ENCODE measurements at places on chromosomes 3 and 15.

DNA sequence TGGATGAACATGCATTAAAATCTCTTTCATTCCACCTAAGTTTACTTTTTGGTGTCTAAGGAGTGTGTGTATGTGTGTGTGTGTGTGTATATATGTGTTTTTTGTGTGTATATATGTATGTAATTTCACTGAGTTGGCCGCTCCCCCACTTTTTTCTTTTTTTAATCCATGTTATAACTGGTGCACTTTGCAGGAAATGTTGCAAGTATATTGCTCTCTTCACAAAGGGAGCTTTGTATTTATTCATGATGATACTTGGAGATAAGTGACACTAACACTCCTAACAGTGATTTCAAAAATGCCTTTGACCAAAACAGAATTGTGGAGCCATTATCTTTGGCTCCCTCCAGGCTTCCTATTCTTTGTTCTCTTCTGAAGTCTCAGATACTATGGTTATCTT lies 95.8 kb downstream of the FNDC3B start:
- no peak for DNase-seq

- no peak for DNase-seq
Observed at GRCh38 chr3:58492494-58492905, 604 bp downstream of the KCTD6 start.

DNA sequence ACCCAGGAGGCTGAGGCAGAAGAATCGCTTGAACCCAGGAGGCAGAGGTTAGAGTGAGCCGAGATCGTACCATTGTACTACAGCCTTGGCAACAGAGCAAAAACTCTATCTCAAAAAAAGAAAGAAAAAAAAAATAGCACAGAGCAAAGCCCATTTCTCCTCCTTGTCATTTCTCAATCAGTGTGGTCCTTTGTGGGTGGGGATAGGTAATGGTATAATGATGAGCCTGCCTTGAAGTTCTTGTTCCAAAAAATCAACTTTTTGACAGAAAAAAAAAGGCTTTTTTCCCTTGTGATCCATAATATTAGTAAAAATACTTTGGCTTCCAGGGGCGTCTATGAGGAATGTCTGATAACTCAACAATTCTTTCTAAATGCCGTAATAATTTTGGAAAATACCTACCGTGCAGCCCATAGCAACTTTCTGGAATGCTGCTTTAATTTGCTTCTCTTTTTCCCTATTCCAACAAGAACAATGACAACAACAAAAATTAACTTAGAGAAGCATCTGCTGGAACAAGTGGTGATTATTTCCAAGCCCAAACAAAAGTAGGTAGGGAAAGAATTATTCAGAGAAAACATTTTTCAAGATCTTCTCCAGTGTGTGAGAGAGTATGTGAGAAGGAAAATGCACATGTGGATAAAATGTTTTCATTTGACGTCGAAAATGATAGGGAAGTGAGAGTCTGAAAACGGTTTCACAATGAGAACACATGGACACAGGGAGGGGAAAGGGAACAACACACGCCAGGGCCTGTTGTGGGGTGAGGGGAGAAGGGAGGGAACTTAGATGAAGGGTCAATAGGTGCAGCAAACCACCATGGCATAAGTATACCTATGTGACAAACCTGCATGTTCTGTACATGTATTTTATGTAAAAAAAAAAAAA lies 337.8 kb downstream of the RBMS3 start:
- DNase-seq, result no peak

GRCh38 chr3:32577581-32578556 lies 7.2 kb upstream of the DYNC1LI1 start:
- DNase-seq, result no peak

DNA sequence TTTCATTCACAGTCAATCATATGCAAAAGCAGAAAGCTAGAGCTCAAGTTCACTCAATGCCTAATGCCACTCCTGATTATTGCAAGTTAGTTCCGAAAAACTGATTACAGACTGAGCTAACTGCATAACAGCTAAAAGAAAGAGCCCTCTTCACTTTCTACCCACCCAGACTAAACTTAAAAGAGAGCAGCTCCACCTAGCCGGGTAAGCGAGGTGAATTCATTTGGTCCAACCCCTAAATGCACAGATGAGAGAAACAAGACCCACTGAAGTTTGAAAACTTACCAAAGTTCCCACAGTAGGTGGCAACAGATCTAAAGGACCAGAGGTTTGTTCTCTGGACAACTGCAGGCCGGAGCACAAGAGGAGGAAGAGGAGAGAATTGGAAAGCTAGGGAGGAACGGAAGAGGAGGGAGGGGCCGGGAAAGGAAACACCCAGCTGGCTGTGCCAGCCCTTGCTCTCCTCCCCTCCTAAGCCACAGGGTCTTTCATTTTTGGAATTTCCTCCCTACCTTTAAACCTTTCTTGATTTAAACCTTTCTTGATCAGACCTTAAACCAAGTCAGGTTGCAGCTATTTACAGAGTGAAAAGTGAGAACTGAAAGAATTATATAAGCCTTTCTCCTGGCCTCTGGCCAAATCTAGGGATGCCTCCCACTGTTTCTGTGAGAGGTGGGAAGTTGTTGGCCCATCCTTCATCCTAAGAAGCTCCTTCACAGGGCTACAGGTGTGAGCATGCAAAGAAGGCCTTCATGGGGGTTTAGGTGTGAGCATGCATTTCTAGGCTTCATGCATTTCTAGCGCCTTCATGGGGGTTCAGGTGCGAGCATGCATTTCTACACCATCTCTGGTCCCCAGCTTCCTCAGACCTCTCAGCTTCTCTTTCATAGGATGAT lies 114.7 kb upstream of the LMOD3 start:
- no peak for DNase-seq

DNA sequence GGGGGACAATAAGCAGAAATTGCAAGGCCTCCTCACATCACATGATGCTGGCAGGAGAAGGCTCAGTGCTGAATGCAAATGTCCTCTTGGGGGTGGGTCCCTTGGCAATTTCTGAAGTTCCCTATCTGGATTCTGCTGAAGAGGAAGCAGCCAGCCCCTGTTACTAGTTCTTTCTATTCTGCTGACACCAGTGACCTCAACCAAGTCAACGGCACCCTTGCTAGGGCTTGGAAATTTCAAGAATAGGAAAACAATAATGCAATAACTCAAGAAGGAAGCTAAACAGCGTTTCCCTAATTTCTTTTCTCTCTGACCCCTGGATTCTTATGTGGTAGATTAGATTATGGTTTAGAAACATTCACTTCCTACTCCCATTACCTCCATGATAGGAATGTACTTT lies 46.2 kb upstream of the FOXP1 start:
- DNase-seq, result no peak

GRCh38 chr3:179589143-179589542 lies 15.3 kb downstream of the MRPL47 start:
- no peak for DNase-seq

DNA sequence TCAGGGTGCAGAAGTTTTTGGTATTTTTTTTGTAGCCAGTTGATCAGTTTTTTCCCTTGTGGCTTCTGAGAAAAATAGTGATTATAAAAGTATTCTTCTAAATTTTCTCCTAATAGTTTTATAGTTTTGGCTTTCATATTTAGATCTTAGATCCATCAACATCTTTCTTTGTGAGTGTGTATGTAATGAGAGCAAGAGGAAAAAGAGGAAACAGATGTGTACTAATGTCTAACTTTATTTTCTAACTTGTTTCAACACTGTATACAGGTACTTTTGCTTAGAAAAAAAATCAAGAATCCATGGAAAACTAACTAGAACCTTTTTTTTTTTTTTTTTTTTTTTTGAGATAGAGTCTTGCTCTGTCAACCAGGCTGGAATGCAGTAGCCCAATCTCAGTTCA lies 53.1 kb downstream of the ARRDC4 start:
- DNase-seq, result no peak

DNA sequence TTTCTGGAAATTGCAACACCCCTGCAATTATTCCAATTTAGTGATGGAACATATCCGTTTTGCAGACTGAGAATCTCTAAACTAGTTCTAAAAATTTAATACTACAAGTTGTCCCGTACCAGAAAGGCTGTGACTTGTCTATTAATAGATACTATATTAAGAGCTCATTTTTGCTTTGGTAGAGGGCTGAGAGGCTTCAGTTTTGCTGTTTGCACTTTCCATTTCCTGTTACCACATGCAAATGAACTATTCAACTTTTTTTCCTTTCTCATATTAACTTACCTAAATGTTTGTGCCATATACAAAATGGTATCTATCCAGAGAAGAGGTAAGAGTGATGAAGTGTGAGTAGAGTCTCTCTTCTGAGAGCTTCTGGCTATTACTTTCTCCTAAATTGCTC lies 101.5 kb upstream of the CRBN start:
- DNase-seq, result no peak

DNA sequence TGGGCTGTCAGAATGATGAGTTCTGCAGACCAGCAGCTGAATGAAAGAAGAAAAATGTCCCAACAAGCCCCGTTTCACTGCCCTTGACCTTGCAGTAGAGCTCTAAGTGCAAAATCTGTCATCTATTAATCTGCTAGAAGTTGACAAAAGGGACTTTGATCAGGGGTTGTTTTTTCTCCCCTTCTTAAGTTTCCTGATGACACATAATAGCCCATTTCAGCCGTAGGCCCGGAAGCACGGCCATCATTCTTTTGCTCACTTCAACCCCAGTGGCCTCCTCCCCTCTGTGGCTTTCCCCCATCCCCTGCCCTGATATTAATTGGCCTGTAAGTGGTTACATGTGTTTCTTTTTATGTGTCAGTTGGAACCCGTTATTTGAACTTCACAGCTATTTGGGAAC lies 298.9 kb downstream of the RPLP1 start:
- no peak for DNase-seq

GRCh38 chr3:43094381-43094780 lies 11.5 kb downstream of the POMGNT2 start:
- no peak for DNase-seq

GRCh38 chr15:56261854-56262509 lies 18.3 kb upstream of the RFX7 start:
- no peak for DNase-seq

DNA sequence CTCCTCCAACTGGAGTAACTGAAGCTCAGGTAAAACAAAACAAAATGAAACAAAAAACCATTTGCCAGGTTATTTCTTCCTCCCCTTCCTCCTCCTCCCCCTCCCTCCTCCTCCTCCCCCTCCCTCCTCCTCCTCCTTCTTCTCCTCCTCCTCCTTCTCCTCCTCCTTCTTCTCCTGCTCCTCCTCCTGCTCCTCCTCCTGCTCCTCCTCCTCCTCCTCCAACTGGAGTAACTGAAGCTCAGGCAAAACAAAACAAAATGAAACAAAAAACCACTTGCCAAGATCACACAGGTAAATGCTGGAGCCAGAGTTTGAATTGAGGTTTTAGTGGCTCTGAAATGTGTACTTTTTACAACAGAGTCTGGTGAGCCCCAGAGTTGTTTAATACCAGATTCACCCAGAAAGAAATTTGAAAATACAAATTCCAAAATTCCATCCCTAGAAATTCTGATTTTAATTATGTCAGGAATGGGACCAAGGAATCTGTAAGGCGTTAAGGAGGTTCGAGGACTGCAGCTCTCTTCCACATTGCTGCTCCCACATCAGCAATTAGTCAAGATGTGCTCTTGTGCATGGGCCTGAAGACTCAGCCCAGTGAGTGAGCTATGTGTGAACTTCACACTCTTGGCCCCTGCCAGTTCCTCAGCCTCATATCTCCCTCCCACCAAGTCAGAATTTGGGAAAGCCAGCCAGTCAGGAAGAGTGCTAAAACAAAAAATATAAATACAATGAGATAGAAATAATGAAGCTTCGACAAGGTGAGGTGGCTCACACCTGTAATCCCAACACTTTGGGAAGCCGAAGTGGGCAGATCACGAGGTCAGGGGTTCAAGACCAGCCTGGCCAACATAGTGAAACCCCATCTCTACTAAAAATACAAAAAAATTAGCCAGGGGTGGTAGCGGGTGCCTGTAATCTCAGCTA lies 31.6 kb upstream of the ZNF770 start:
- no peak for DNase-seq

- DNase-seq, result no peak
Observed at GRCh38 chr3:88589138-88589537, 439.4 kb downstream of the C3orf38 start.

GRCh38 chr3:172739462-172739861 lies 11.1 kb upstream of the ECT2 start:
- no peak for DNase-seq

GRCh38 chr15:82763361-82764116 lies 42.3 kb downstream of the FSD2 start:
- DNase-seq, result no peak

DNA sequence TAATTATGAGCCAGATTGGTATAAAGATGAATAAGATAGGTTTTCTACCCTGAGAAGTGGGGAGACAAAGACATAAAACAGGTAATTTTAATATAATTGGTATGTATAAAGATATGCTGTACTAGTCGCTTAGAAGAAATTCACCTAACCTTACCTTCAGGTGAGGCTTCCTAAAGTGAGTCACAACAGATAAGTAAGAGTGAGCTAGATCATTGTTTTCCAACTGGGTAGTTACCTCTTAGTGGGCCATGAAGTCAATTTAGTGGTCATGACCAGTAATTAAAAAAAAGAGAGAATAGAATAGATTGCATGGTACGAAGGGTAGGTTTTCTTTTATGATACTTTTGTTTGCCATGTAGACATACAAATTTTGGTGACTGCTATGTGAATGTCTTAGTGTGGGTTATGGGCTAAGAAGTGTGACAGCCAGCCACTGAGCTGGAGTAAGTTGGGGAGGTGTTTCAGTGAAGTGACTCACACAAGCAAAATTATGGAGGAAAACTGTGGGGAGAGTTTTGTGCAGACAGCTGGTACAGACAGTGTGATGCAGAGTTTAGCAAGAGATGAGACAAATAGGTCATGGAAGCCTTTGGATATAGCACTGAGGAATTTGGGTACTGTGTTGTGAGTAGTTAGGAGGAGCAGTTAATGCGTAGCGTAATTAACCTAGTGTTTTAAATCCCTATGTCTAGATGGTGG lies 8.2 kb downstream of the TRNT1 start:
- DNase-seq, result no peak

Measured in NCI-H187 treated with DMSO at 0.1 percent for 48 hours (cell line).